ENCODE measurements at places on chromosomes 7 and 10.

DNA sequence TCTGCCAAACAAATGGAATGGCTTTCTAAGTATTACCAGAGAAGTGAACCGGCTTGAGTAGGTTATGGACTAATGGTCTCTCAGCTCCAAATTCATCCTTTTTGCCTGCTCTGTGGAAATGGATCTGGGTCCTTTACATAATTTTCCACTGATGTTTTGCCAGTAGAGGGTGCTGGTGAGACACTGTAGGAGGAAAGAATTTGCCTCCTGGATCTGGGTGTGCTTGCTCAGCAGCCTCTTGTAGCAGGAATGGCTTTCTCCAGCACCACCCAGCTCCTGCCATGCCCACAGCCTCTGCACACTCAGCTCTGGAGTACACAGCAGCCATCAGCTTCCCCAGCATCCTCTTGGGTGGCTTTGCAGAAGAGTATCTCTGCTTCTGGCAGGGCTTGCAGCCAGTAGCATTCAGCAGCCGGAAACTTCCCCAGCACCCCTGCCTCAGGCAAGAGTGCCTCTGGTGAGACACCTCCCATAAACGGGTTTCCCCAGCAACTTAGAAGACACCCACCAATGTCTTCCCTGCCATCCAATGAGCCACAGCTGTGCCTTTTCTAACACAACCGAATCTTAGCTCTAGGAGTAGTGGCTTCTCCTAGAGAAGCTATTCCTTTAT is 235.0 kb upstream of the PLPP4 start:
- DNase-seq: no peak

- peak; percentile 73 for DNase-seq
These were observed 6.3 kb upstream of the CDH23 start for GRCh38 chr10:71390461-71390835.

DNA sequence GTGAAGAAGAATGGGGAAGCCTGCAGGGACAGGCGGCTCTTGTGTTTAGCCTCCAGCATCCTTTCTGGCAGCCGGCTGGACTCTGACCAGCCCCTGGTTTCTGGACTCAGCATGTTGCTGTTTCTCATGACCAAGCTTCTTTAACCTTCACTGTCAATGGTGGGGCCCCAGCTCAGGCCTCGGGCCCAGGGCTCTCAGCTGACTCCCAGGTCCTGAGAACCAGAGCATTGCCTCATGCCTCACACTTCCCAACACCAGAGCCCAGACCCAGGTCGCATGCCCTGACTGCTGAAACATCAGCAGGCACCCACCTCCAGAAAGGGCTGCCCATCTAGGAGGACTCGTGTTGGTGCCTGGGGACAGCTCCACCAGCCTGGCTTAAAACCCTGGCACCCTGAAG is 34.8 kb upstream of the FGFR2 start:
- no peak for DNase-seq

DNA sequence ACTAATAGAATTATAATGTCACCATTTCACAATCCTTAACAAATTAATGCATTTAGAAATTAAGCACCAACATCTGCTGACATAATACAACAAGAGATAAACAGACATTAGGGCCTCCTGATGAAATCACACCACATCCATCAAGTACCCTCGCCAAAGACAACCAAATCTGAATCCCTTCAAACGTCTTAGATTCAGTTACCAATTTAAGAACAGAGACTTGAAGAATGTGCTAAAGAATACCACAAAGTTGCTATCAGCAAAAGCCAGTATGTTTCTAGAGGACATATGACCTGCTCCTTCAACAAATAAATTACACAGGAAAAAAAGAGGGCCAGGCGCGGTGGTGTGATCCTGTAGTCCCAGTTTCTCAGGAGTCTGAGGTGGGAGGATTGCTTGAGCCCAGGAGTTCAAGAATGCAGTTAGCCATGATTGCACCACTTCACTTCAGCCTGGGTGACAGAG is 144.5 kb downstream of the REEP3 start:
- DNase-seq: no peak

GRCh38 chr7:117036836-117037235 is 83.5 kb downstream of the ST7 start:
- DNase-seq: no peak

- no peak for DNase-seq
These were observed 1.8 kb upstream of the FAM107B start for GRCh38 chr10:14776546-14776945.

GRCh38 chr10:51121861-51122260 is 47.6 kb downstream of the PRKG1 start:
- DNase-seq: no peak

DNA sequence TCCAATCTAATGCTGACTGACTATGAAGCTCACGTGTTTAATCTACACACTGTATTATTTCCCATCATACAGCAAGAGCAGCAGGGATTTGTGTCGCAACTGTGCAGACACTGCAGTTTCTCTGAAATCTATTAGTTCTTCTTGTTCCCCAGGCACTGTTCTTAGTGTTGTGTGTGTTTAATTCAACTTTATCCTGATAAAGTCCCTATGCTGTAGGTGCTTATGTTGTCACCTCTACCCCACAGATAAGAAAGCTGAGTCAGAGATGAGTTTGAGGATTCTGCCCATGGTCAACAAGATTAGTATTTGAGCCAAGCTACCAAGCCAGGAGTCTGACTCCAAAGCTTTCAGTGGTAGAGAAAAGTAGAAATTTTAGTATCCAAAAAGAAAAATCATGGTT is 22.5 kb upstream of the EPHB6 start:
- no peak for DNase-seq

GRCh38 chr10:119139464-119140067 is 25.9 kb downstream of the SFXN4 start:
- no peak for DNase-seq

DNA sequence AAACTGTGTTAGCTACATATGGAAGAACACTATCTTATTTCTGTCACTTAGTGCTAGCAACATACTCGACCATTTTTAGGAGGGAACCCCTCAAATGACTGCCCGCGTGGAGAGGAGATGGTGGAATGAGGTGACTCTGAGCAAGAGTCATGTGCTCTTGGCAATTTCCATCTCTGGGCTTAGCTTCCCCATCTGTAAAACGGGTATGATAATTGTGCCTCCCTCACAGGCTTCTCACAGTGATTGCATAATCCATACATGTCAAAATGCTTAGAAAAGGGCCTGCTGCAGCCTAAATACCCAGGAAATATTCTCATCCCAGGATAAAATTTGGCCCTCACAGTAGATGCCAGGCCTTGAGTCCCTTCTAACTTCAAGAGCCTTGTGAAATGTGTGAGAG is 86.6 kb downstream of the WDFY4 start:
- no peak for DNase-seq

DNA sequence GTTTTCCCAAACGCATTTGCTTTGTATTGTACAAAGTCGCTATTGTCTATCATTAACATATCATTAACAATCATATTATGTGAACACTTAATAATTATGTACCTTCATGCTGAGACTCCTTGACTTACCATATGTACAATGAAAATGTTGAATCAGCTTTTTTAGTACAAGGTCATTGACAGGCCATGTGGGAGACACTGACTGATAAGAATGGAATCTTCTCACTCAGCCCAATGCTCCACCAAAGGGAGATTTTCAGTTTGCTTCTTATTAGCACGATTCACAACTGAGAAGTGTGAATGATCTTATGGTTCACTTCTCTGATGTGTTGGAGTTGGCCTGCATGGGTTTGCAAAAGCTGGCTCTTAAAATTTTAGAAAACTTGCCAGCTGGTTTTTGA is 253.5 kb upstream of the TEX47 start:
- DNase-seq: no peak

GRCh38 chr7:116210345-116211005 is at the start of gene TES:
Gene TES (plus strand): TSS chr7:116210539. CDS start chr7:116210708, 169 bp downstream.
- no peak for DNase-seq

GRCh38 chr7:32001948-32002347 is 68.3 kb downstream of the PDE1C start:
- no peak for DNase-seq

GRCh38 chr10:105793071-105793470 is 1152.0 kb downstream of the SORCS3 start:
- DNase-seq: no peak

GRCh38 chr10:97522071-97522470 is 23.3 kb downstream of the UBTD1 start:
- DNase-seq: no peak

DNA sequence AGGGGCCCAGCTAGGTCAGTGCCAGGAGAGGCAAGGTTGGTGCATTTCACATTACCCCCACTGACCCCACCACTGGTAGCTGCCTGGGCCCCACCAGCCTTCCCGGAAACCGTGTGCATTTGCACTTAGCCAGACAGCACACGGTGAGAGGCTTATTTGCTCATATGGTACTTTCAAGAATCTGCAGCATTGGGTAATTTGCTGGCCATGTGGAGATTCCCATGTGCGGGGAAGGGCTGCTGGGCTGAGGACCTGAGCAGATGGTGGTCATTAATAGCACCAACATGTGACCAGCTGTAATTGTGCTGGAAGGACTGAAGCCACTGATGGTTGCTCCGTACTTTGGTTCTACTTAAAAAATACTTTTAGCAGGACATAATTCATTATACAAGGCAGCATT is 323.8 kb downstream of the DPP6 start:
- DNase-seq: no peak

DNA sequence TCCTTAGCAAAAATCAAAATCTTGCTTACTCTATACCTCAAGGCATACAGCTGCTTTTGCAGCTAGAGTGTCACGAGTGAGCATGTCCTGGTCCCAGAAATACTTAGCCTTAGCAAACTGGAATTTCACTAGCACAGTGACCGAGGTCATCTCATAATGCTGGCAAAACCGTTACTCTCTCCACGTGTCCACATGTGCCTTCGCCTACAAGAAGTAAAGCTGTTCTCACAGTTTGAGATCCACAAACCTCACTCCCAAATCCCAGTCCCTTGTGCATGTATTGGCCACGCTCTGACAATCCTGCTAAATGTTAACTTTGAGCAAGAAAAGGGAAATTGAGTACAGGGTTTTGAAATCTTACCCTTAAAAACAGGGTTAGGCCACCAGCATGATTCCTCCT is 111.0 kb upstream of the PLXDC2 start:
- DNase-seq: no peak

GRCh38 chr7:158536871-158537515 is 50.6 kb downstream of the PTPRN2 start:
- DNase-seq: no peak

GRCh38 chr10:114094795-114095194 is 51.1 kb downstream of the ADRB1 start:
- no peak for DNase-seq

GRCh38 chr10:101060951-101061623 is 702 bp upstream of the KAZALD1 start:
- DNase-seq: peak; percentile 86

DNA sequence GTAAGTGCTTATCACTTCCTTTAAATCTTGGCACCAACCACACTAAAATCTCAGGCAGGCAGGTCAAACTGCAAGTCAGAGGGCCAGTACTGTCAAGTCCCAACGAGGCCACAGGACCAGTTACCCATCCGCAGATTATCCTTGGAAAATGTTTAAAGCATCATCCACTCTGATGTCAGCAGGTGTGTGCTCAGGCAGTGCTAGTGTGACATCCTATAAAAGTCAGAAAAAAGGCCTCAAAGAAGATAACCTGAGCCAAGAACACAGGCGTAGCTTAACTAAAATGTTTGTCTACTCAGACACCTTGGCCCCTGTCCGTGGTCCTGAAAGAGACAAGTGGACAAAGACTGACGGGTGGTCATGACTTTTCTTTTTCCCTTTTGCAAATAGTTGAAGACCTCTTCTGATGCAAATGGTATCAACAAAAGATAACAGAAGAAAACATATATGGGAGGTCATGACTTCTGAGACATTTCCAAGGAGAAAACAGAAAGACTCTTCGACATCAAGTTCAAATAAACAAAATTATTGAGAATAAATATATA is 309.3 kb downstream of the KCNMA1 start:
- no peak for DNase-seq

GRCh38 chr7:114539575-114539974 is 125.0 kb downstream of the FOXP2 start:
- no peak for DNase-seq

DNA sequence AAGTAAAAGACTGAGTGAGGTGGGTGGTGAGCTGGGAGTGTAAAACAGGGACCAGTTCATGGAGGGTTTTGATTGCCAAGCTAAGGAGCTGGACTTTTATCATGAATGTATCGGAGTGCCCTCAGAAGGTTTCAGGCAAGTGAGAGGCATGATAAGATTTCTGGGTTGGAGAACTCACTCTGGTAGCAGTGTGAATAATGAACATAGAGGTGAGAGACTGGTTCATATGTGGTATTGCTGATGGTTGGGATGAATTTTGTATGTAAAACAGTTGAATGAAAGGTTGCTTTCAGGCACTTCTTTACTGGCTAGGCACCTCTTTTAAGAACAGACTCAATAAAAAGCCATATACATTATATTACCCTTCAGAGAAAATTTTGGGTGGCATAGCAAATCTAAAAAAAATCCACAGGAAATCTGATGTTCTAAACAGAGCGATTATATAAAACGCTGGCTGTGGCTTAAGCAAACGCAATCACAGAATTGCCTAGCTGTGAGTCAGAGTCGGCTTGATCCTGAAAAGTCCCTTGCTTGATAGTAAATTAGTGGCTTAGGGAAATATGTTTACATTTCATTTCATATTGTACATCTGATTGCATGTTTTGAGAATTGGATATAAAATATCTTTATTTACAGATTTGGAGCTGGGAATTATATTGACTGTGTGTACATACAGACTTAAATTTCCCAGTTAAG is 92.9 kb upstream of the HDAC9 start:
- DNase-seq: no peak

- no peak for DNase-seq
These were observed 696.8 kb upstream of the MBL2 start for GRCh38 chr10:53469383-53469782.

- DNase-seq: no peak
These were observed 295.9 kb upstream of the FOXK1 start for GRCh38 chr7:4386190-4386589.

DNA sequence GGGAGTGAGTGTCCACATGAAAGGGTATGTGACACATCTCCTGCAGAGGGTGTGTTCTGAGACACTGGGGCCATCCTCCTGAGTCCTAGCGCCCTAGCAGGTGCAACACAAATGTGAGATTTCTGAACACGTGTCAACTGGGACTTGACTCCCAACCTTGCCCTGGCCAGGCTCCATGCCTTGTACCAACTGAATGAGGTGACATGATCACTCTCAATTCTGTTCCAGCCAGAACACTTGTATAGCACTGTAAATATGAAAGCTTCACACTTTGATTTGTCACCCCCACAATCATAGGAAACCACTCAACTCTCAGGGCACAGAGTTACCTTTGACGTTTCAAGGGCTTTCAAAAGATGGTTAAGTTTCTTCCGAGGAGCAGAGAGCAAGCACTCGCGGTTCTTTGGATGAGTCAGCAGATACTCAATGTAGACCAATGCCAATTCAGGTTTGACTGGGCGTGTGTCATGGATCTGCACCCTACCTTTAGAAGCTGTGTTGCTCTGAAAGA is 48.6 kb downstream of the NCAPG2 start:
- no peak for DNase-seq
